Astrocyte (in vitro differentiated cells and primary cell): ENCODE measurements at places on chromosomes 12 and 14.

DNA sequence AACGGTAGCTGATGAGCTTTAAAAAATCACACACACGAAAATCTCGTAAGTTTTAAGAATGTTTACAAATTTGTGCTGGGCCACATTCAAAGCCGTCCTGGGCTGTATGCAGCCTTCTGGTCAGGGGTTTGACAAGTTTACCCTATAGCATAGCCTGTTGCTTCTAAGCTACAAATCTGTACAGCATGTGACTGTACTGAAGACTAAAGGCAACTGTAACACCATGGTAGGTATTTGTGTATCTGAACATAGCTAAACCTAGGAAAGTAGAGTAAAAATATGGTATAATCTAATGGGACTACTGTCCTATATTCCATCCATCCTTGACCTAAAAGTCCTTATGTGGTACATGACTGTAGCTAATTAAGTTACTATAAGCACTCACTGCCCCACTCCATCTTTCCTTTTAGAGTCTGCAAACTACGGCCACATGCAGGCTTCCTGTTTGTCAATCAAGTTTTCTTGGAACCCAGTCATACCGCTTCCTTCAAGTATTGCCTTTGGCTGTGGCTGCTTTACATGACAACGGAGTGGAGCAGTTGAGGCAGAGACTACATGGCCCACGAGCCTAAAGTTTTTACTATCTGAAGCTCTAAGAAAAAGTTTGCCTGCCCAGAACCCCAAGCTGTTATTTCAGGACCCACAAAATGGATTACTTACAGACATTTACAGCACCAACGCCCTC lies 18.5 kb downstream of the KRT7 start:
- DNase-seq = no peak

DNA sequence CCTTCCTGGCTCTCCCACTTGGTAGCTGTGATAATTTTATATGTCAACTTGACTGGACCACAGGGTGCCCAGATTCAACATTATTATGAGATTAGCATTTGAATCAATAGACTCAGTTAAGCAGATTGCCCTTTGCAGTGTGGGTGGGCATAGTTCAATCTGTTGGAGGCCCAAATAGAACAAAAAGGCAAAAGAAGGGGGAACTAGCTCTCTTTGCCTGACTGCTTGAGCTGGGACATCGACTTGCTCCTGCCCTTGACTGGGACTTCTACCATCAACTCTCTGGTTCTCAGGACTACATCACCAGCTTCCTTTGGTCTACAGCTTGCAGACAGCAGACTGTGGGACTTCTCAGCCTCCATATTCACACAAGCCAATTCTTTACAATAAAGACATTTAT lies 1189.2 kb downstream of the BCL11B start:
- no peak for DNase-seq

GRCh38 chr14:65010211-65010931 lies 23.7 kb downstream of the FNTB start:
- no peak for DNase-seq

DNA sequence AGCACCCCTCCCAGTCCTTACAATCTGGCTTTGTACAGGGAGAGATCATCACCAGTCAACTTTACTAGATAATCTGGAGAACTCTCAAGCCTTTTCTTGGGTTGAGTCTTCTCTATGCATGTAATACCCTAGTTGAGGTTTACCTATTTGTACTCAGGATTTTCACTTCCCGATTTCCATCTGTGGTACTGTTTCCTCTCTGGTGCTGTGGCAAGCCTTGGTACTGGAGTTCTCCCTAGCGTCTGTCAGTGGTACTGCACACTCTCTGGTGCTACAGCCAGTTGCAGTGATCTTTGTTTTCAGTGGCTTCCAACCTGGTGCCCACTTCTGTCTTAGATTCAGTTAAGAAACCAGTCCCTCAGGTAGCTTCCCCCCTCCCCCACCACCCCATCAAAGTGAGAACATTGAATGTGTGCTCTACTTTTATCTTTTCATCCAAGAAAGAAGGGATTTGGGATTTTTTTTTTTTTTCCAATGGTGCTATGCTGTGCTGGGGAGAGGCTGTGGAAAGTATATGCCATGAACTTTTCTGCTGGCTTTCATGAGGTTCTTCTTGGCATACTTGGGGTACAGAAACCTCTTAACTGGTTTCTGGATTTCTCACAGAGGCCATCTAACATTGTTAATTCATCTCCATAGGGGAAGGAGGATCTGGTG lies 69.4 kb upstream of the EVL start:
- no peak for DNase-seq

DNA sequence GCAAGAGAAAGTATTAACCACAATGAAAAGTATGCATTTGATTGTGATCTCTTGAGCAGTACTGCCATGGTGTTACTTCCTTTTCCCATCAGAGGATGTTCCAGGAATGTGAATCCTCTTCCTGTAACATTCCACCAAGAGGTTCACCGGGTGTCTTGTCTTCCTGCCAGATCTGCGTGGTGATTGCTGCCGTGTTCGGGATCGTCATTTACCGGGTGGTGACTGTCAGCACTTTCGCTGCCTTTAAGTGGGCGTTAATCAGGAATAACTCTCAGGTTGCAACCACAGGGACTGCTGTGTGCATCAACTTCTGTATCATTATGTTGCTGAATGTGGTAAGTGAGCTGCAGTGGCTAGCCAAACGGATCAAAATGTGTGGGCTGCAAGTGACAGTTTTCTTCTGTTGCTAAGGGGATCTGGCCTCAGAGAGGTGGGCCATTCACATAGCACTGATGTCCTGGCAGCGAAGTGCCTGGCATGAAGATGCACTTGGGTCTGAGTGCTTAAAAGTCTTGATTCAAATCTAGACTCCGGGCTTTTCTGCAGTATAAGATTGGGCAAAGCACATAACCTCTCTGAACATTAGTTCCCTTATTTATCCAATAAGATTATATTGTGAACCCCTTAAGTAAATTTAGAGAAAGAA lies 123.4 kb downstream of the SLC5A8 start:
- DNase-seq = peak; percentile 83

GRCh38 chr14:68871392-68871791 lies 78.5 kb upstream of the ZFP36L1 start:
- no peak for DNase-seq

DNA sequence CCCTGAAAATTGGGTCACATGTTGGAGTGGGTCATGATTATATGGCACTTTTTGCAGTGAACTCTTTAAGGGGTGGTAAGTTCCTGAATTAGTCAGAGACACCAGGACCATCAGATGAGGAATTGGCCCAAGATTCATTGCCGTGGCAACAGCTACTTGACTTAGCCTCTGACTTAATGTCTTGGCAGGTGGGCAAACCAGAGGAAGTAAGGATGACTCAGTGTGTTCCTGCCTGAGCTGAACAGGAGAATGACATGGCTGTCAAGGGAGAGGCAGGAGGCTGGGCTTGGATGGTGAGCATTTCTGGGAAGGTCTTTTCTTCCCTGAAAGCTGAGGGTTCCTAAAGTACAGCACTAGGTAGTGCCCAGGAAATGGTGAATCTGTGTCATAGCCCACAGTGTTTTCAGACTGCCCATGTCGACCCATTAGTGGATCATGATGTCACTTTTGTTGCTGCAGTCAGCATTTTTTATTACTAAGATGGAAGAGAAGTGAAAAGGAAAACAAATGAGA lies 170.1 kb upstream of the PWP1 start:
- peak; percentile 99 for DNase-seq

GRCh38 chr12:111686574-111687105 lies 787 bp downstream of the ACAD10 start:
- no peak for DNase-seq
